ENCODE measurements at places on chromosomes 5 and 9.
A peak's percentile ranks its signal among the peaks of the same experiment; 100 is the strongest.

- no peak for DNase-seq
These were observed 53.7 kb downstream of the PLAC8L1 start for GRCh38 chr5:146051678-146052077.

- no peak for DNase-seq
These were observed 136.1 kb downstream of the PDE4D start for GRCh38 chr5:59757442-59757841.

GRCh38 chr5:90227683-90228082 is 181.9 kb downstream of the CETN3 start:
- DNase-seq, result no peak

DNA sequence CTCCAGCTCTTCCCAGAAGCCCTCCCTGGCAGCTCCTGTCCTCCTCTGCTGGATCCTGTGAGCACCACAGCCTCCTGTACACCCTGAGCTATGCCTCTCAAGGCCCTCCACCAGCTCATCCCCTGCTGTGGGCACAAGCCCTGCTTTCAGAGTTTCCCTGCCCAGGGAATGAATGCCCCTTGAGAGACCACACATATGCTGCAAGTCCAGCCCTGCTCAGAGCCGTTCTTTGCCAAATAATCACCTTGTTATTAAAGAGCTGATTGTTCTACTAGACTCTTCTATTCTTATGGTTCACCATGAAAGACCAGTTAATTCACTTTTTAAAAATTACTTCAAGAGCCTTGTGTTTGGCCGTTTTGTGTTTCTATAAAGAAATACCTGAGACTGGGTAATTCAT is 121.5 kb downstream of the MVB12B start:
- DNase-seq, result no peak

GRCh38 chr9:90009447-90009846 is 404.6 kb downstream of the GADD45G start:
- peak; percentile 65 for DNase-seq

All from Right ventricle myocardium superior (tissue), 1 donor.